ENCODE measurements at places on chromosomes 6 and 20.
A peak's percentile ranks its signal among the peaks of the same experiment; 100 is the strongest.

DNA sequence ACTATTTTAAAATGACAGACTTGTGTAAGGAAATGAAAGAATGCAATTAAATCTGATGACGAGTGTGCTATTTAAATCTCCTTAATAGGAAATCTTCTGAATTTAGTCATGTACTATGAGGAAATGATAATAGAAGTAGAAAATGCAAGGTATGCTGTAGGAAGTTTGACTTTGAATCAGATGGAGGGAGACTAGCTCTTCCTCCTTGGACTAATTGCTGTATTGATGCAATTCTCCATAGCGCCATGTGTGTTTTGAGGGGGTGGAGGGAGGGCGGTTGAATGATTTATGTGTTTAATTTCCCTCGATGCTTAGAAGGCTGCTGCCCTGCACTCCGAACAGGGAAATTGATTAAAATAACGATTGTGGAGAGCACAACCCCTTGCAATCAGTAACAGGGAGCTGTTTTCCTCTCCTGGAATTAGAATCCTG, 214.4 kb upstream of the PRND start:
- no peak for DNase-seq

DNA sequence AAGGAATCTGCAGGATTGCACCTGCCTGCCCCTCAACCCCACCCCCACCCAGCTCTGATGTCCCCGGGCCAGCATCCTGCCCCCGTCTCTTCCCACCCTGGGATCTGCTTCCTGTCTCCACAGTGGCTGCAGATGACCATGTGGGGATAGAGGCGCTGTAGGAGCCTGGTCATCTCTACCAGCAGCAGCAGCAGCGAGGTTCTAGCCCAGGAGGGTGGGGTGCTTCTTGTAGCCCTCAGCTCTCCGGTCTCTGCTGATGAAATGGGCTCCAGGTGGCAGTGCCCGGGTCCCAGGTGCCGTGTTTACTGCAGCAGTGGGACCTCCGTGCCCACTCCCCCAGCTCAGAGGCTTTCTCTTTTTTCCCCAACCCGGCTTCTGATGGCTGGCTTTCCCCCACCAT, 25.2 kb downstream of the CAPN11 start:
- DNase-seq = no peak

- DNase-seq = peak; percentile 54
Observed at GRCh38 chr6:123808556-123808955, 4.9 kb downstream of the NKAIN2 start.

GRCh38 chr6:83273596-83273995, 80.4 kb downstream of the RWDD2A start:
- DNase-seq = no peak

DNA sequence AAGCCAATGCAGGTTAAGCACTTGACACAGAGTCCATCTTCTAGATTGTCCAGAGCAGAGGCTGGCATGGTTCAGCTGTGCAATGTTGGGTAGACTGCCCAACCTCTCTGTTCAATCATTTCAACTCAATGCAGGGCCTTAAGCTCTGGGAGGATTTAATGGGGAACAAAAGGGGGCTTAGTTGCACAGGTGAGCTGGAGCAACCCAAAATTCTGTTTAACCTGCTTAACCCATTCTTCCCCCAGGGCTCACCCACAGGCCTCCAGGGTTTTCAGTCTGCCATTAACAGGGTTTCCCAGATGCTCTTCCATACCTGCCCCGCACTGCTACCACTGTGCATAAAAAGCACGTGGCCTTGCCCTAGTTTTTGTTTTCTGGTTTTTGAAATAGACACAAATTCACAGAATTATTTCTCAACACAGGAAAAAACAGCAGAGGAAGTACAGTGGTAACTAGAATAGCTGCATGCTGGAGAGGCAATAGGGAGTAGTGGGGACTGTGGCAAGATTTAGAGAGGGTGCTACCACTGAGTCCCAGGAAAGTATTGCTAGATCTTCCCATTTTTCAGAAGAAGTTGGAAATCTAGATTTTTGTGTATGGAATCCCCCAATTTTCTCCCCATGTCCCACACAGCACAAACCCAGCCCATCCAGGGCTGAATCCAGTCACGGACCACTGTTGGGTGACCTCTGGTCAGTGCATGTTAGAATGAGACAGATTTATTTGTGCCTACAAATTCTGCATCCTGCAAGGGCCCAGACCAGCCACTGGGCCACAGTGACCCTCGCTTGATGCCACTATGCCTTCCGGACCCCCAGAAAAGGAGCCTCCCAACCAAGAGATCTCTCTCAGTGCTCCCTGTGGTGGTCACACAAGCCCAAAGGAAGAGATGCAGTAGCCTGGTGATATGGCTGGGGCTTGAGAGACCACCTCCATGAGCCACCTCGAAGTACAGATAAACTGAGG, 4.6 kb downstream of the PTGIS start:
- DNase-seq = no peak

GRCh38 chr6:16700202-16700915, 60.9 kb downstream of the ATXN1 start:
- peak; percentile 63 for DNase-seq

- no peak for DNase-seq
Observed at GRCh38 chr20:44701118-44701857, 13.9 kb upstream of the CCN5 start.

- DNase-seq = no peak
Observed at GRCh38 chr20:54733687-54734086, 258.3 kb downstream of the DOK5 start.

DNA sequence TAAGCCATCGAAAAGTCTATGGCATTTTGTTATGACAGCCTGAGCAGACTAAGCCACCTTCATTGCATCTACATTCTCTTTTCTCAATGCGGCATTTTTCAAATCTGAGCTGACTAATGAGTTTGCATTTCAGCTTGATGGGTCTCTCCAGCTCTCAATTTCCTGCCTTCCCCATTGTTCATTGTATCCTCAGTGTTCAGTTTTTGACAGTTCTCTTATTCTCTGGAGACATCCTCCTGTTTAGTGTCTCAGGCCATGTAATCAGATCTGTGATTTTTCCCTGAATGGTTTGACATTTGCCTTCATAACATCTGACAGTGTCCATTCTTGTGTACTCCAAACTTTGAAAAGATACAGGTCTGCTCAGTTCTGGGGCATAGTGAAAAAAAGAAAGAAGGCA, 27.9 kb upstream of the MCM3 start:
- no peak for DNase-seq

- no peak for DNase-seq
Observed at GRCh38 chr6:47650553-47651432, 47.6 kb upstream of the ADGRF4 start.

DNA sequence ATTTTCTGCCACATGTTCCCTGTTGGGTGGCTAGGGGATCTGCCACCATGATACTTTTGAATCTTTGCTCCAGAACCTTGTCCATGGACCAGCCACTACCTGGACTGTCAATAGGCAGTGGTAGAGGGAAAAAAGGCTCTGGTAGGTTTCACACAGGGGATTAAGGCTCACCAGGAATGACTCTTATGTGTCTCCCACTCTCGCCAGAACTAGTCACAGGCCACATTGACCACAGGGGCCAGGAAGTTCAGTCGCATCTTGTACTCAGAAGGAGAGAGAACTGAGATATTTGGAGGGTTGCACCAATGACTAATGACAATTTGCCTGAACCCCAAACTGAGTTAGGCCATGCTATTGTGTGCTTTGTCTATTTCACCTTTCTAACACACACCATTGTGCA, 23.6 kb upstream of the APCDD1L start:
- no peak for DNase-seq

DNA sequence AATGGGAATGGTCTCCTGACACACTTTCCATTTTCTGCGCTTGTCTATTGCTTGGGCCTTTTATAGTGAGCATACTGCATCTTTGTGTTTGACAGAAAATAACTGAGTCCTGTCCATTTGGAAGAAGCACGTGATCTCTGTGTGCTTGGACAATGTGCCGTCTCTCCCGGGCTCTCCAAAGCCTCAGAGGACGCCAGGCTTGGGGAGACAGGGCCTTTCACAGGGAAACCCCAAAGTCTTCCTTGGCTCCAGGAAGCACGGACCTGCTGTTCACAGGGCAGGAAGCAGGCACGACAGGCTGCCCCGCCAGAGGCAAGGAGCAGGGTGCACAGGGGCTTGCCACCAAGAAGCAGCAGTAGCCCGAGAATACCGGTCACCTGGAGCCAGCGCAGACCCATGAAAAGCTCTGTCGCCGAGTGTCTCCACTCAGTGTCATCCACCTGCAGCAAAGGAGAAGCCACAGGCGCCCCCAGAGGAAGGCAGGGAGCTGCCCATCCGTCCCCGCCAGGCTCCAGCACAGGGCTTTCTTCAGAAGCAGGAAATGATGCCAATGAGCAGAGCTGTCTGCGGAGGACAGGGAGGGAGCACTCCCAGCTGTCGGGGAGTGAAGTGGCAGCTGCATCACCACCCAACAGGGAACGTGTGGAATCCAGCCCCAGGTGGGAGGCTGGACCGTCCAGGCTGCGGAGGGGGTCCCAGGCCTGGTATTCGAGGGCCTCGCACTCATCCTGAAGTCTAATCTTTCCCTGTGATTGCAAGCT, 135.1 kb downstream of the AGPAT4 start:
- DNase-seq = no peak

DNA sequence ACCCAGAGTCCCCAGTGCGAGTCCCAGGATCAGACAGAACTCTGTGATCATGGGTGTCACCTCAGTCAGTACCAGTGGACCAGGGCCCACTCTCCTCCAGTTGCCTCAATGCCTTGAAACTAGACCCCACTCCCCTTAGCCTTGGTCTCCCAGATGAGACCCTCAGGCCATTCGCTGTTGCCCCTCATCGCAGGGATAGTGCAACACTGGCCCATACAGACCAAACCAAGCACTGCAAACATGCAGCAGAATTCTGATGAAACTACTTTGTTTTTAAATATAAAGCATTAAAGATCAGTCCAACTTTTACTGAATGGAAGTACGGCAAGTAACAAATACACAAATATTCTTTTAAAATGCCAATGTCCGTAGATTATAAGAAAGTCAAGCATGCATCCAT, 101.2 kb upstream of the NT5E start:
- no peak for DNase-seq

DNA sequence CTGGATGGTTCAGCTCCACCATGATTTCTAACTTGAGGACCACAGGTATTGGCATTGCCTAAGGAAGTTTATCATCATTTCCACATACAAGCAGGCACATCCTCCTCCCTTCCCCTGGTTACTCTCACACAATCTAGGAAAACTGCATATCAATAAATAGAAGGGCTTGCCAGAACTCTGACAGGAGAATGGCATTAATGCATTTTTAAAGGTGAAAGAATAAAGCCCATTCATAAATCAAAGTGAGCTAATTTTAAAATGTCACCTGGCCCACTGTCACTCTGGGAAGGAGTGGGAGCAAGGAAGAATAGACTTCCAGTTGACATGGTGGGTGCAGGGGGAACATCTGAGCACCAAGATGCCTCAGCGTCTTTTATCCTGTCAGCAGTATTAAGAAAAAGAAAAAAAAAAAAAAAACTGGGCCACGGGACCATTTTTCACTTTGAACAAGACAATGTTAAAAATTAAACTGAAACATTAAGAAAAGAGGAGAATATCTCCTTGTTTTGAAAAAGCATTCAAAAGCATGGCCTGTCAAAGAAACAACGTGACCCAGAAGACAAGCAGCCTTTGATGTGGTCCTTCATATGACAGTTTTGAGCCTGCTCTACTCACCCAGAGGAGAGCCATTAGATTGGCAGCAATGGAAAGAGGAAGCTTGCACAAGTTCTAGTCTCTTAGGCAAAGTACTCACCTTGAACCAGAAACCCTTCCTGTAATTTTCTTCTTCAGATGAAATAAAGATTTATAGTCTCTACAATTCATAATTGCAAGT, 39.3 kb upstream of the SMLR1 start:
- DNase-seq = peak; percentile 6

DNA sequence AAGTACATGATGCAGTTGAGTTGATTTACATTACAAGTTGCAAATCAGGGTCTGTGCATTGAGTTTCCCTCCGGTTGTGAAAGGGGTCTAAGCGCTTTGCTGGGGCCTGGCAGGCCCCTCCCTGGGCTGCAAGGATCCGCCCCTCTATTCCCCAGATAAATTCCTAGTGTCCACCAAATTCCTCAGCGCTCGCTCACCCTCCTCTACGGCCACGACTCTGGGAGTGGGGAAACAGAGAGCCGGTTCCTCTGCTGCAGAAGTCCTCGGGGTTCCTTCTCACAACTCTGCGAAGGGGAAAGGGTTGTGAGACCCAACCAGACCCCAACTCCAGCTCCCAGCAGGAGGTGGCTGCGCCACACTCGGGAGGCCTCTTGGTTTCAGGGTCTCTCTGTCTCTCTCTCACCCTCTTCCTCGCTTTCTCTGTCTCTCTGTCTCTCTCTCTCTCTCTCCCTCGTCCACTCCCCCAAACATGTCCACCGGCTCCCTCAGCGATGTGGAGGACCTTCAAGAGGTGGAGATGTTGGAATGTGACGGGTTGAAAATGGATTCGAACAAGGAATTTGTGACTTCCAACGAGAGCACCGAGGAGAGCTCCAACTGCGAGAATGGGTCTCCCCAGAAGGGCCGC, at the start of gene TCF21:
TSS of gene TCF21 (plus strand) at position 185 of the 628 bp plus-strand sequence. CDS start at position 470, 285 bp downstream.
- no peak for DNase-seq

- no peak for DNase-seq
Observed at GRCh38 chr6:30839671-30840070, 44.6 kb upstream of the DDR1 start.

DNA sequence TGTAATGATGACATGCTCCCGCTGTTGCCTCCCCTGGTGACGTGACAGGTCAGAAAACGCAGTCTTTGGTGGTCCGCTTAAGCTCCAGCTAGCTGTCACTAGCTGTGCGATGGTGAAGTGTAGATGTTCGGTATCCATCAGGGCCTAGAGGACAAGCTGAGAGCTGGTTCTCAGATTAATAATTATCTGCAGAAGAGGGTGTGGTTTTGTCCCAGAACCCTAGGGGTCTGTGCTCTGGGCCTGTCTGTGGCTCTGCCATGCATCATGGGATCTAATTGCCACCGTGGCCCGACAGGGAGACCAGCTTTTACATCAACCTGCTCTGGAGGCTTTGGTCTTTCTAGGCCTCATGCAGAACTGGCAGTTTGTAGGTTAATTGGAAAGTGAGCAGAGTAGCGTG, 34.1 kb downstream of the ERMARD start:
- DNase-seq = no peak
